ENCODE measurements at places on chromosomes 2 and 18.

GRCh38 chr2:107062599-107063220, 176.7 kb upstream of the ST6GAL2 start:
- DNase-seq: no peak

DNA sequence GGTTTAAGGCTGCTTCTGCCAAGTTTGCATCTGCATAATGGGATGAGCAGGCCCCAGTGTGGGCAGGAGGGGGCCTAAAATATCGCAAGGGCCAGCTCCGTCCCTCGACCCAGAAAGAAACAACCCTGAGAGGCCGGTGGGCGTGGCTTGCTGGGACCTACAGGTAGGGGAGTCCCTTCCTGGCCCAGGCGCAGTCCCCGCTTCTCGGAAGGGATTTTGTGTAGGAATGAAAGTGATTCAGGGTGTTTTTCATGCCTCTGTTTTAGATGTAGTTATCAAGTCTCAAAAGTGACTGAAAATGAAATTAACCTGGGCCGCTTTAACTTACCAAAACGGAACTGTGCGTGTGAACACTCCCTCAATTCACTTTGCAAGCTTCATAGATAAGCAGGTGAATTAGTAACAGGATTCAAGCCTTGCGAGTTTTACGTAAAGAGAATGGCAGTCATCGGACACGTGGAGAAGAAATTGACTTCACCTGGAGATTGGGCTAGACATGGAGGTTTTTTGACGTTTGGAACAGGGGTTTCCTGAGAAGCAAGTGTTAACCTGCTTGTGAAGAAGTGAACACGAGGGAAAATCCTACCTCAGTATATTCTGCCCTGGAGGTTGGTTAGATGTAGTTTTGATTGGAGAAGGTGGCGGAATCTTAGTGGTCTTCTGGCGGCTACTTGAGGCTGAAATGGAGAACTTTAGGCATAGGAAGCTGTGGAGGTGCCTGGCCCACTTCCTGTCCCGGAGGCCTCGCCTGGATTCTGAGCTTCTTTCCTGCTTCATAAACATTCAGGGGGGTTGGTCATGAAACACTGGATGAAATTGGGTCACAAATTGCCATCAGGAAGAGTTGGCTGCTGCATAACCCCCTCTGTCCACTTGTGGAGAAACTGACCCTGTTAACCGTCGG, 1.7 kb downstream of the NCK2 start:
- DNase-seq: peak; percentile 89

GRCh38 chr2:238256111-238256510, 16.3 kb upstream of the HES6 start:
- no peak for DNase-seq

DNA sequence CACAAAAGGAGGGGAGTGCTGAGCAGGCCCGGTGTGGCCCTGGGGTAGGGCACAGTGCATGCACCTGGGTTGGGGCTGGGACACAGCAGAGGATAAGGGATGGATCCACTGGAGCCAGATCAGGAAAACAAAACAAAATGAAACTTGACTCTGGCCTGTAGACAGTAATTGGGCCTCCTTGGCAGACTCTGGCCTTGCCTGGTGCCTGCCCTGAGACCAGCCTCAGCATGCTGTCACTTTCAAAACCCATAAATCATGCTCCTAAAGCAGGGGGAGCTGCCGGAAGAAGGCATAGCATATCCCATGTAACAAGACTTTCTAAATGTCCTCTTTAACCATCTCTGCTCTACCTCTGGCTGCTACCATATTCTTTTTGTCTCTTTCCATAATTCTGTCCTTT, 61.1 kb upstream of the IGFBP5 start:
- DNase-seq: no peak

- DNase-seq: no peak
Measured at GRCh38 chr2:46134531-46135227, 162.5 kb upstream of the EPAS1 start.

DNA sequence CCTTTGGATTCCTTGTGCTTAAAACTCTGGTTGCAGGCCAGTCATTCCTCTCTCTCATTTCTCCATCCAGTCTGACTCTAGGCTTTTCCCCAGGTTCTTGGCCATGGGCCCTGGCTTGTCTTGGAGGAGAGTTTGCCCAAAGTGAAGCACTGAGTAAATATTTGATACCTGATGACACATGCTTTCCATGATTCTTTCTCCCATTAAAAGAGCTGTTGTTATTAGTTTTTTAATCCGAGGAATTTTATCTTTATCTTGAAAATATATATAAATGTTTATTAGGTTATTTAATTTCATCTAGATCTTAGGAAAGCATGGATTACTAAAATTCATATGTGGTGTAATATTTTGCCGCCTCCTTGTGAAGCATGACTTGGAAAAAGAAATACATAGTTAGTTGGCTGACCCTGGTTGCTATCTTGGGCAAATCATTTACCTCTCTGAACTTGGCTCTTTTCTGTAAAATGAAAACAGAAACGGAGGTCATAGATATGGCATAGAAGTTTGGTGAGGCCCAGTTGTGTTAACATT, 650.1 kb downstream of the SLC4A3 start:
- DNase-seq: no peak

DNA sequence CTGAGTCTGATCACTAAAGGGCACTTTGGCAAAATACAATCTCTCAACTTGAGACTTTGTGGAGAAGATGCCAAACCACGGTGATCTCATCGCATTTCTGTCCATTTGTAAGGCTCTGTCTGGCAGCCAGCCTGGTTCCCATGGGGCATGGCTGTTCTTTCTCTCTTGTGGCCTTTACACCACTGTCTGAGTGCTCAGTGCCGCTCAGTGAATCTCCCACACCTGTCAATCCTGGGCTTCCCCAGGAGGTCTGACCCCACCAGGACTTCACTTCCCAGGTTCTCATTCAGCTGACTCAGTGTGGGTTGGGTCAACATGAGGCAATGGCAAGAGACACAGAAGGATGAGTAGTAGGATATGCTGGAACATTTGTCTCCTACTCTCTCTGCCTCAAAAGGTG, 96.8 kb upstream of the TRIB2 start:
- no peak for DNase-seq

DNA sequence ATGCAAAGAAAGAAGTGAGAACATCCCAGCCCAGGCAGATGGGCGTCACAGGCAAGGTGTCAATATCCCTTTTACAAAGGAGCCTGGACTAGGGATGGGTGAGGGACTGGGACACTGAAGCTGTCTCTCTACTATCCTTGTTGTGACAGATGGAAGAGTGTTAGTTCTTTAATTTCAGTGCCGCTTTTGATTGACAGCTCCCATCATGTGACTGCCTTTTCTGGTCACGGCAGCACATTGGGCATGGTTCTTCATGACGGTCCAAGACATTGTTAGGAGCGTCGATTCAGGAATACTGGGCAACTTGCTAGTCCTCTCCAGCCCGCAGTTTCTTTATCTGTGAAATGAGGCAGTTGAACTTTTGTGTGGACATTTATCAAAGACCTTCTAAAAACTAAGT, 42.4 kb upstream of the KIF5C start:
- no peak for DNase-seq

- no peak for DNase-seq
Measured at GRCh38 chr2:201928363-201928762, 105.3 kb upstream of the FZD7 start.

- no peak for DNase-seq
Measured at GRCh38 chr2:159758686-159759085, 39.3 kb downstream of the CD302 start.

DNA sequence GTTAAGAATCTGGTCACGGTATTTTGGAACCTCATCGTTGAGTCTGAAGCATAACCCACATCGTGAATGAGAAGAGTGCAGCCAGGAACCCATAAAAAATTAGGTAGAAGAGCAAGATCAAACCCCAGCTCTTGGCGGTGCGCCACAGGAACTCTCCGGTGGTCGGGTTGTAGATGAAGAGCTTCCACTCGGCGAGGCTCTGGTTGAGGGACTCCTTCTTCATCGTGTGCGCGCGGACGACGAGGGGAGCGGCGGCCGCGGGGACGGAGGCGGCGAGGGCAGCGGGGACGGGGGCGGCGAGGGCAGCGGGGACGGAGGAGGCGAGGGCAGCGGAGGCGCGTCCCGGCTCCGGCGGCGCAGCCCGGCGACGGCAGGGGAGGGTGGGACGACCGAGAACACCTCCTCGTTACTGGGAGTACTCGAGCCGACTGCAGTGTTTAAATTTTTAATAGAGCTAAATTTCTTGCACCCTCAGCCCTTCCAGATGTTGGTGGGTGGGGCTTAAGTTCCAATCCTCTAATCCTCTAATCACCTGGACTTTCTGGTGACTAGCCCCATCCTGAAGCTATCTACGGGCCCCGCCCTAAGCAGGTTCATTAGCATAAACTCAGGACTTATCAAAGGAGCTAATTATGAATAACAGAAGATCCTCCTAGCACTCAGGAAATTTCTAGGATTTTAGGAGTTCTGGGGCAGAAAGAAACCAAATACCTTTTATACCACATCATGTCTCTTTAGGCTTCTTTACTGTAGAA, 20.4 kb upstream of the PAPOLG start:
- DNase-seq: no peak

DNA sequence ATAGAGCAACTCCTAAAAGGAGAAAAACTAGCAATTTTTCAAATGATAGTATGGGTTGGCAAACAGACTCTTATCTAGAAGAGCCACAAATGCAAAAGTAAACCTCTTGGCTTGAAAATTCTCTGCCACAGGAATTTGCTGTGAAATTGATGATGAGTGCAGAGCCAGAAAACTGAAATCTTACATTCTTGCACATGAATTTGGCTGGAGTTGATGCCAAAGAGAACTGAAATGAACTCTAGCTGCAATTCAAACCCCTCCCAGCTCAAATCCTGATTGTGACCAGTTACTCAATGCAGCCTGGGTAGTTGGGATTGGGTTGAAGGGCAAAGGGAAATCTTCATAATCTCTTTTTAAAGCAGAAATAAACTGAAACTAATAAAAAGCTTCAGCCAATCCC, 266.6 kb downstream of the PDE11A start:
- no peak for DNase-seq

- DNase-seq: no peak
Measured at GRCh38 chr2:171410101-171410500, 23.7 kb downstream of the METTL8 start.

- DNase-seq: no peak
Measured at GRCh38 chr2:177000061-177000714, 212.4 kb upstream of the HNRNPA3 start.

GRCh38 chr2:192983173-192983572, 788.4 kb upstream of the TMEFF2 start:
- no peak for DNase-seq

- DNase-seq: no peak
Measured at GRCh38 chr18:52000435-52000834, 339.6 kb upstream of the DCC start.

GRCh38 chr2:207103132-207103531, 62.6 kb downstream of the KLF7 start:
- DNase-seq: no peak

GRCh38 chr2:136375017-136375901, 257.3 kb upstream of the CXCR4 start:
- DNase-seq: peak; percentile 3

GRCh38 chr2:16652296-16653082, 13.1 kb downstream of the CYRIA start:
- no peak for DNase-seq

DNA sequence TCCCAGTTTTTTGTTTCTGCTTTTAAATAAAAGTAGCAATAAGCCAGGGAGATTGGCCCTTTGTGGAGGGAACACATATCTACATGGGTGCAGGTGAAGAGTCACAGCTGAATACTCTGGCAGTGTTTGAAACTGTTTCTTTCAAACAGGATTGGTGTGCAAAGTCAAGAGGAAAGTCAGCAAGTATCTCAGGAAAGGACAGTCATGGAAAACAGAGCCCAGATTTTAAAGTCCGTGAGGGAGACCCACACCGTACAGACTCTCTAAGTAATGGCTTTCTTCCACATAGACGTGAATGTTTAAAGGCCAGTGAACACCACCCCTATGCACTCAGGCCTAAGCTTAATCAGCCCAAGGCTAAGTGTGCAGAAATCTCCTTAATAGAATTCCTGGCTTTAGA, 95.3 kb downstream of the GFPT1 start:
- DNase-seq: no peak

DNA sequence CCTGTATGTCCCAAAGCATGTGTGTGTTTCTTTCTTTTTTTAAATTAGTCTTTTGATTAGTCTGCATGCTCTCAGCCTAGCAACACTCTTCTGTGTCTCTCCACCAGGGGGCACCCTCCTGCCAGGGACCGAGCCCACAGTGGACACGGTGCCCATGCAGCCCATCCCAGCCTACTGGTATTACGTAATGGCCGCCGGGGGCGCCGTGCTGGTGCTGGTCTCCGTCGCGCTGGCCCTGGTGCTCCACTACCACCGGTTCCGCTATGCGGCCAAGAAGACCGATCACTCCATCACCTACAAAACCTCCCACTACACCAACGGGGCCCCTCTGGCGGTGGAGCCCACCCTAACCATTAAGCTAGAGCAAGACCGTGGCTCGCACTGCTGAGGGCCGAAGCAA, 93.8 kb downstream of the NRP2 start:
- no peak for DNase-seq

- no peak for DNase-seq
Measured at GRCh38 chr18:54926593-54927325, 32.5 kb downstream of the CCDC68 start.

DNA sequence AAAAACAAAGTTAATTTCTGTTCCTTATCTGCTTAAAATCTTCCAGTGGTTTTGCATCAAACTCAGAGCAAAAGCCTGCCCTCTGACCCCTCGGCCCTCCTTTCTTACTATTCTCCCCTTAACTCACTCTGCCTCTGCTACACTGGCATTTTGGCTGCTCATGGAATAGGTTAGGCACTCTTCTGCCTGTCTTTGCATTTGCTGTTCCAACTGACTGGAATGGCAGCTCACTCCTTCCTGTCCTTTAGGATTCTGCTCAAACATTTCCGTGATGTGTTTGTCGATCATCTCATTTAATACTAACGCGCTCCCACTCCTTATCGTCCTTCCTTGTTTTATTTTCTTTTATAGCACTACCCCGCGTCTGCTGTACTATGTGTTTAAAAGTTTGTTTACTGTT, 815 bp downstream of the CEBPZ start:
- no peak for DNase-seq

DNA sequence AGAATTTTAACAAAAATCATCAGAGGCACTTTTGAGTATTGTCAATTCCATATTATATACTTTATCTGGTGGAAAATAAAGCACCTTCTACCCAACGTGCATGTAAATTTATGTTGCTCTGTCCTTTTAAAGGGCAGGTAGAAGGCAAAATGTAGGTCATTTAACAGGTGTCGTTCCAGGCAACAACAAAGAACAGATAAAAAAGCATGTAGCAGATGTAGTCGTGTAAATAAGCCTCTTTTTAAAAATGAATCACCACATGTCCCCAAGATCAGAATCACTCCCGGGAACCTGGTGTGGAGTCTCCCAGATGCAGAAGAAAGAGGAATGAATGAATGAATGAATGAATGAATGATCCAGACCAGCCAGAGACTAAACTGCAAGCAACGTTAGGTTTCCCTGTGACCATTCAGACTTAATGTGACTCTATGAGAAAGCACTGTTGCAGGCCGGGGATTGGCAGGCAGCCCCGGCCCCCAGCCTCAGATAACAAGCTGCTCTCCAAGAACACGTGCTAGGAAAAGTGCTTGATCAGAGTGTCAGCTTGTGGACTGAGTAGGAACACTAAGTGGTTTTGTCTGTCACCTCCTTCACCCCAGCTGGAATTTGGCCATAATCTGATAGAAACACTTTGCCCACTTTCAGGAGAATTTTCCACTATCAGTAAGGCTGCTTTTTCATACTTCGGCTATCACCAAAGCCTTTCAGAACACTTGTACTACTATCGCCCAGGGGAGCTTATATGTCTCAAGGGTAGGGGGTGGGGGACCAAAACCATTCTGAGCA, 100.6 kb downstream of the CDK15 start:
- no peak for DNase-seq

All from stimulated activated naive CD4-positive, alpha-beta T cell treated with Interleukin-2 at 50 U/mL for 16 hours (primary cell).